CD4-positive, alpha-beta T cell treated with Interleukin-6 for 4 hours (primary cell): ENCODE measurements at places on chromosomes 3 and 15.

- no peak for DNase-seq
Measured at GRCh38 chr3:134073583-134073945, 43.8 kb upstream of the SLCO2A1 start.

- DNase-seq: no peak
Measured at GRCh38 chr15:33194237-33194636, 277 bp downstream of the FMN1 start.

- DNase-seq: no peak
Measured at GRCh38 chr3:14139771-14140170, 14.9 kb downstream of the TMEM43 start.

DNA sequence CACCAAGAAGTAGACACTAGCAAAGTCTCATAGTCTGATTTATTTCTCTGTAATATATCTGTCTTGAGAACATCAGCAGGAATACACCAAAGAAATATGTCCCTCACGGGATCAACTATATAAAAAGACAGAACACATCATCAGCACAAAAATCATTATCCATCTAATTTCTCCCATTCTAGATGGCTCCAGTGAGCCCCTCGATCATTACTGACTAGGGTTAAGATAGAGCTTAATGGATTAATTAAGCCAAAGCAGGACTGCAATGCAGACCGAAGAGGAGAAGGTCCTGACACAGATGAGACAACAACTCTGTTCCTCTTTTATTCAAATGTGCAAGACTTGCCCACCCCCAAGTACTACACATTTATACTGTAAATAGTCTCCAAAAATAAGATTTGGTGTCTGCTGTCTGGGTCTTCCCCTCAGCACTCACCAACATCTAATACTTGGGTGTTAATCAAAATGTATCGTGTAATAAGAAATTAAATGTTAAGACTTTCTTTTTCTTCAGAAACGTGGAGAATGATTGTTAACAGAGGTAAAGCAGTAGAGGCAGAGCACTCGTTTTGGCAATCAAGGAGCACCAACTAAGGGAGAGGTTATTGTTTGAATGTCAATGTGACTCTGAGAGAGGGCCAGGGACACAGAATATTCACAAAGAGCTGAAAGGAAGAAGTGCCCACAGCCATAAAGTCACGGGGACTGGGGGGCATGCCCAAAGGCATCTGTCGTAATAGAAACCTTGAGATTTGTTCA lies 133.6 kb downstream of the TIGIT start:
- DNase-seq: no peak

DNA sequence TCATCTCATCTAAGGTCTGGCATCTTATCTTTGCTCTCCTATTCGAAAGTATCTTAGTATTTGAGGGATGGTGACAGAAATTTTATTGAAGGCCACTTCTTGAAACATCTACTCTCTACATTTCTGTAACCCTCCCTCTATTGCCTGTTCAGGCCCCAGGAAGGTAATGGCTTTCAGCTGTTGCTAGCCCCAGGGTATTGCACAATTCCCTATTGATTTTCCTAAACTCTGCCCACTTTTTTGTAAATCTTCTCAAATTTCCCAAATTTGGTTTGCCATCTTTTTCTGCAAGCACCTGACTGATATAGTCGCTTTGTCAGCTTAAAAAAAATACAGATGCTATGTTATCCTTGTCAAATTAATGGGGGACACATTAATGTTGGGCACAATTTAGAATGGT lies 242.1 kb downstream of the RAP2B start:
- DNase-seq: no peak

- DNase-seq: no peak
Measured at GRCh38 chr3:115099134-115099985, 47.7 kb downstream of the ZBTB20 start.

- no peak for DNase-seq
Measured at GRCh38 chr3:80535286-80535685, 767.5 kb upstream of the ROBO1 start.
